Ovary (tissue), 10 donors: ENCODE measurements at places on chromosomes 12 and 14. TPM values are rescaled to one million over a fixed set of nuclear protein-coding genes. Genes with fewer than 3 reads are reported as not detected.

Gene RTL1
- total RNA-seq: 0.13 TPM

Gene RPGRIP1
- total RNA-seq: not detected

Gene SPIC
- total RNA-seq: not detected

Gene EFS
- total RNA-seq: 42.4 TPM

Gene PLBD1
- total RNA-seq: 1.1 TPM

Gene FBLN5
- 140 TPM for total RNA-seq

Gene AKAP5
- total RNA-seq: 0.67 TPM

Gene ORAI1
- total RNA-seq: 18.4 TPM

Gene RNASE8
- total RNA-seq: not detected

Gene CATSPERB
- total RNA-seq: 2.5 TPM

Gene CMTM5
- total RNA-seq: not detected

Gene MMP19
- 42.7 TPM for total RNA-seq

Gene CAPZA3
- total RNA-seq: not detected

Gene C1S
- 1,495 TPM for total RNA-seq

Gene ABCD2
- total RNA-seq: 0.57 TPM

Gene LBHD2
- not detected for total RNA-seq

Gene AICDA
- total RNA-seq: not detected
